ENCODE measurements at places on chromosomes 1 and 21. TPM values are rescaled to one million over a fixed set of nuclear protein-coding genes. Genes with fewer than 3 reads are reported as not detected.

- no peak for DNase-seq
Observed at GRCh38 chr1:161989786-161990185, 33.9 kb downstream of the OLFML2B start.

- DNase-seq: no peak
Observed at GRCh38 chr1:226637147-226637935, 88.8 kb downstream of the STUM start.

DNA sequence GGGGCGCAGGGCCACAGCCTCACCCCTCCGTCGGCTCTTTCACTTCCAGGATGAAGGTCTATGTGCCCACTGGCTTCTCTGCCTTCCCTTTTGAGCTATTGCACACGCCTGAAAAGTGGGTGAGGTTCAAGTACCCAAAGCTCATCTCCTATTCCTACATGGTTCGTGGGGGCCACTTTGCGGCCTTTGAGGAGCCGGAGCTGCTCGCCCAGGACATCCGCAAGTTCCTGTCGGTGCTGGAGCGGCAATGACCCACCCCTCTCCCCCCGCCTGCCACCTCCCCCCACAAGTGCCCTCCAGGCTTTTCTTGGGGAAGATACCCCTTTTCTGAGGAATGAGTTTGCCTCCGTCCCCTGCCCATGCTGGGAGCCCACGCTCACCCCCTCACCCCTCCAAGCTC, 35.2 kb downstream of the EPHX1 start:
- no peak for DNase-seq

DNA sequence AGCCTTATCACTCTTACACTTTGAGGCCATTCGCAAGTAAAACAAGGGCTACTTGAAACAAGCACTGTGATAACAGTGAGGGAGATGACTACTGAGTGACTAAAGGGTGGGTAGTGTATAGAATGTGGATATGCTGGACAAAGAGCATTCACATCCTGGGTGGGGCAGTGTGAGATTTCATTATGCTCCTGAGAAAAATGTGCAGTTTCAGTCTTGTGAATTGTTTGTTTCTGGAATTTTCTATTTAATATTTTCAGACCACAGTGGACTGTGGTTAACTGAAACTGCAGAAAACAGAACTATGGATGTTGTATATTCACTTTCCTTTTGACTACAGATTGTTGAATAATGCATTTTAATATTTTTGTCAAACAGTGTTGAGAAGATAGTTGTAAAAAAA, 25.1 kb upstream of the B3GALT2 start:
- no peak for DNase-seq

- no peak for DNase-seq
Observed at GRCh38 chr1:100035214-100035613, 65.4 kb downstream of the SLC35A3 start.

GRCh38 chr1:39857126-39857878, 26.0 kb downstream of the TRIT1 start:
- DNase-seq: no peak

DNA sequence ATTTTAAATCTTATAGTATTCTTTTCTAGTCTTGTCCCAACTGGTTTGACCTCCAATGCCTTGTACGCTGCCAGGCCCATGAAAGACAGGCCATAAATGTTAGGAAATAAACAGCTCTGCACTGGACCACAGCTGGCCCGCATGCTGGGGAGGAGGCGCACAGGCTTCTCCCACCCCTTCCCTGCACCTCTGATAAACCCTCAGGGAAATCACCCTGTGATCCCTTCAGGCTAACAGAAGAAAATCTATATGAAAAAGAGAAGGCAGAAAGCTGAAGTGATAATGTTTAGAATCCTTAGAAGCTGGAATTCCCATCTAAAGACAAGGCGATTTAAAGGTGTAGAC, 41.5 kb downstream of the COLGALT2 start:
- no peak for DNase-seq

- no peak for DNase-seq
Observed at GRCh38 chr1:175865041-175865766, 121.8 kb upstream of the TNR start.

DNA sequence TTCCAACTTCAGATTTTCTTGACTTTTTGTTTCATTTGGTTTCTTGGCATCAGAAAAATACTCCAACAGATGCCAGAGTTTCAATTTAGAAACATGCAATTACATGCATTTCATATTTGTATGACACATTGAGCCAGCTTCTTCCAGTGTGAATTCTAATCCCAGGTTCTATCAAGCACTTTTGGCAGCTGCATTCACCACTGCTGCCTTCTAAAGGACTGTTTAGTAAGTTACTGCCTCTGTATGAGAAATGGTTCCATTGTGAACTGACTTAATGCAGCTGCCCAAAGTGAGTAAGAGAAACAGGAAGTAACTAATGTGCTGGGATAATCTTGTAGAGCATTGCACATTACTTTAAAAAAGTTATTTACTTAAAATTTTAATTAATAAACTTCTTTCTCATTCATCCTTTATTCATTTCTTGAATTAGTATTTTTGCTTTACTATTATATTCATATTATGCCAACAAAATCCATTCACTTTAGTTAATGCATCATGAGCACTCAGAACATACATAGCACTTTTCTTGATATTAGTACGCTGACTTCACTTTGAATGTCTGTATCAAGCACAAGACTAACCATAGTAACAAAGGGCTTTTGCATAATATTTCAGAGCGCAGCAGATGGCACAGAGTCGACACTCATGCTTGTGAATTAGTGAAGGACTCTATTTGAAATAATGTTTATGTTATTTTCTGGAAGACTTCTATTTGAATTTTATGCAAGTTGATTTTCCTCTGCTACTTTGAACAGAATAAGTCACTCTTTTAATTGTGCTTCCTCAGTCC, 9.8 kb downstream of the RGS18 start:
- DNase-seq: no peak

DNA sequence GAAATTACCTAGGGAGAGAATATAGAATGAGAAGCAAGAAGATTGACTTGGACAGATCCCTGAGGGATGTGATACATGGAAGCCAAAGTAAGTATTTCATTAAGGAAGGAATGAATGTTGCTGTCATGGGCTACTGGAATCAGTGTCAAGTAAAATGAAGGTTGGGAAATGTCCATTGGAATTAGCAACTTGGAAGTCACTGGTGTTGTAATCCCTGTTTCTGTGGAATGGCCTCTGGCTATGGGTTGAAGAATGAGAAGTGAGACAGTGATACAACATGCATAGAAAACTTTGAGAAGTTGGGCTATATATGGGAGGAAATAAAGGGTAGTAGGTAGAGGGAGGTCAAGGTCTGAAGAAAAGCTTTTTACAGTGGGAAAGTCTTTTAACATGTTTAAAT, 54.7 kb downstream of the CCDC18 start:
- no peak for DNase-seq

- no peak for DNase-seq
Observed at GRCh38 chr21:41868062-41868710, 11.0 kb downstream of the PRDM15 start.

- DNase-seq: no peak
Observed at GRCh38 chr1:41762251-41762650, 156.5 kb downstream of the HIVEP3 start.

- DNase-seq: no peak
Observed at GRCh38 chr1:27399251-27400025, 7.0 kb downstream of the GPR3 start.

Gene POGK
- 40.6 TPM for total RNA-seq

Gene FCER1A
- total RNA-seq: not detected

Gene AKR7A3
- total RNA-seq: 3.1 TPM

Gene NR1I3
- total RNA-seq: not detected

Gene OBSCN
- total RNA-seq: 113 TPM

All from mesothelial cell of epicardium (in vitro differentiated cells).